Naive B cell (primary cell): ENCODE measurements at places on chromosomes 6 and 20. TPM values are rescaled to one million over a fixed set of nuclear protein-coding genes. Genes with fewer than 3 reads are reported as not detected.

- DNase-seq = no peak
Observed at GRCh38 chr6:26024651-26025046, 62.0 kb downstream of the TRIM38 start.

The KCNK16 gene
- polyA plus RNA-seq = not detected

The RSPH4A gene
- not detected for polyA plus RNA-seq

The BCAS4 gene
- polyA plus RNA-seq = 66.8 TPM

The RALGAPA2 gene
- polyA plus RNA-seq = 6.2 TPM

DNA sequence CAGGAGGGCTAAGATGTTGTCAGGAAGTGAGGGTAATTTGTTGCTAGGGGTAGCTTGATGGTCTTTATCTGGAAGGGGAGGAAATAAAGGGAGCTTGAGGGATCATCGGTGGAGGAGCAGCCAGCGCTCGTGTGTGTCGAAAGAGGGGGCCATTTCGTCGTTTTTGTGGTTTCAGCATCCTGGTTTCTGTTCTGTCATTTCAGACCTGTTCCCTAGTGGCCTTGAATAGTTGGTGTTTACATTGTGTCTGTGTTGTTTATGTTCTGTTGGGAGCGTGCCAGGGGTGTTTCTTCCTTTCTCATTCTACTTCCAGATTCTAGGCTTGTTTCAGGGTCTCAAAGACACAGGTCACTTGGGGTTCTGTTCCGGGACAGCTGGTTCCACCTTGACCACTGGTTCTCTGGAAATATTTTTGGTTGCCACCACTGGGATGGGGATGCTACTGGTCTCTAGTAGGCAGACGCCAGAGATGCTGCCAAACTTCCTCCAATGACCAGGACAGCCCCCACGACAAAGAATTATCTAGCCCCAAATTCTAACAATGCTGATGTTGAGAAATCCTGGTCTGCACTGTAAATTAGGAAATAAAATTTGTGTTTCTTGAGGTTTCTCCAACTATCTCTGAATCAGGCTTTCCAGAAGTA lies 113.9 kb upstream of the NAA20 start:
- peak; percentile 51 for DNase-seq
